Umbilical cord (tissue), 2 donors: ENCODE measurements at places on chromosomes 3 and 15. TPM values are rescaled to one million over a fixed set of nuclear protein-coding genes. Genes with fewer than 3 reads are reported as not detected.

GOLGA6L7 gene
- not detected for total RNA-seq

FILIP1L gene
- total RNA-seq, result 189 TPM

CSTA gene
- total RNA-seq, result 38.0 TPM

DNAJB11 gene
- total RNA-seq, result 43.1 TPM

SLCO2A1 gene
- 4.3 TPM for total RNA-seq

CAPN3 gene
- 5.5 TPM for total RNA-seq

EIF4E3 gene
- 6.7 TPM for total RNA-seq

FRMD4B gene
- total RNA-seq, result 29.4 TPM

DNA sequence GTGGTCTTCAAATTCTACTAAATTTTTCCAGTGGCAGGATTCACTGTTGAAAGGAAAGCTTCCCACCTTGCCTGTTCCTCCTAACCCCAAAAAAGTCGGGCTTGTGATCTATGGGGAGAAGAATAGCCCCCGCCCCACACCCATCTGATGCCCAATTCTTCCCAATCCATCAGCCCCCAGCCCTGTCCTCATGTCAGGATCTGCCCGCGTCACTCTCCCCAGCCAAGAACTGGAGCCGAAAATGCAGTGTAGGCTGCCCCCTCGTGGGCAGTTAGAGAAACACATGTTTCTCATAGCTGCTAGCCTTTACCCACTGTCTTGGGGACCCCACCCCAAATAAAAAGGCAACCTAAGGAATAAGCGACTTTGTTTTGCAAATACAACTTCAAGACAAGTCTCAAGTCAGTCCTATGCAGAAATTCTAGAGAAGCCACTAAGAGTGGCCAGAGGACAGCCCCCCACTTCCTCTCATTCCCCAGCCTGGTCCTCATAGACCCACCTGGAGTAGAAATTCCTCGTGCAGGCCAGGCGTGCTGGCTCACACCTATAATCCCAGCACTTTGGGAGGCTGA is 13.0 kb upstream of the CSK start:
- DNase-seq, result peak; percentile 61

- peak; percentile 47 for DNase-seq
Measured at GRCh38 chr15:82647045-82647834, at the start of gene CPEB1. CPEB1 (minus strand) TSS chr15:82647363; CDS start chr15:82628459, 18,904 bp downstream.

- peak; percentile 33 for DNase-seq
Measured at GRCh38 chr15:88657326-88658069, 18.7 kb downstream of the ISG20 start.

DNA sequence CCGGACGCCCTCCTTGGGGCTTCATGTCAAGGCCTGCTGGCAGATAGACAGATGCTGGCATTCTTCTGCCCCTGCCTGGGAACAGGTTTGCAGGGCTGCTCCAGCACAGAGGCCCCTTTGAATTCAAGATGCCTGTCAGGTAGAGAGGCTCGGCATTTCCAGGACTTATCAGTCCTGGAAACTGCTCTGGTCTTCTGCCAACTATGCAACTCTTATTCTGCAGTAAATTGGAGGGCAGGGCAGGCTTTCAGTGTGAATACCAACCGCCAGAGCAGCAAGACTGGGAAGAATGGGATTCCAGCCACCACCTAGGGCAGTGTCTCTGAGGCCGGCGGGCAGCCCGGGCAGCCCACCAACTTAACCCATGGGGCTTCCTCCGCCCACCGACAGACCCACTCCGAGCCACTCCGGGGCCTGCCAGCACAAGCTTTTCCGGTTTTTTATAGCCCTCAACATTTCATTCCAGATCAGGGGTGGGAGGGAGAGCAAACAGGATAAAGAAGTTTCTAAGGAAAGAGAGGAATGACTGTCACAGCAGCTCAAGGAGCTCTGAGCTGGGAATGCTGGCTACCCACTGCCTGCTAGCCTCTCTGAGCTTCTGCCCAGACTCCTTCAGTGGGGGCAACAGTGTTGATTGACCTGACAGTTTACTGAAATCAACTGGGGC is 140.9 kb downstream of the NTRK3 start:
- DNase-seq, result peak; percentile 19

DNA sequence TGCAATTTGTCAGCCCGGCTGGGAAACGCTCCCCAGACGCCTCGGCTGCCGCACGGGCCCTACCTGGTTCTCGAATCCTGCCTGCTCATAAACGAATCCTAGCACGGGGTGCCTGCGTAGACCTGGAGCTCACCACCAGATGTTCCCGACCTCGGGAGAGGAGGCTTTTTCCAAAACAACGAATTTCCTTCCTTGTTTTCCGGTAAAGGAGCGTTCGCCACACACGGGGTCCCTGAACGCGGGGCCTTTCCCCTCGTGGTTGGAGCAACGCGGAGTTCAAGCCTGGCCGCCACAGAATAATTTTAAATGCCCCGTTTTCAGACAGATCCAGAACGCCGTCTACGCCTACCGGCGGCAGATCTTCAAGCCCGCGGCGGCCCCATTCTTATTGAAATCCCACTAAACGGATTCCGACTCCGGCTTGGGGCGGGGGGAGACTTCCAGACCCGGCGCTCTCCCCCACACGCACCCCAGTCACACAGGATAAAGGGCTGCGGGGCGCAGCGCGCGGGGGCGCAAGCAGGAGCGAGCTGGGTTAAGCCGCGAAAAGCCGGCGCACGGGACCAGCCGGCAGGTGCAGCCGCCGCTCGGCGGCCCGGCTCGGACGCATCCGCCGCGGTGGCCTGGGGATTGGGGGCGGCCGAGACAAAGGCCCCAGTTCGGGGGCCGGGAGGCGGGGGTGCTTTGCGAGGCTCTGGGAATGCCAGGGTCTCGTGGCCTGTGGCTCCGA is 895 bp downstream of the GATA2 start:
- no peak for DNase-seq

GRCh38 chr3:190101320-190102011 is 19.2 kb downstream of the P3H2 start:
- DNase-seq, result no peak

DNA sequence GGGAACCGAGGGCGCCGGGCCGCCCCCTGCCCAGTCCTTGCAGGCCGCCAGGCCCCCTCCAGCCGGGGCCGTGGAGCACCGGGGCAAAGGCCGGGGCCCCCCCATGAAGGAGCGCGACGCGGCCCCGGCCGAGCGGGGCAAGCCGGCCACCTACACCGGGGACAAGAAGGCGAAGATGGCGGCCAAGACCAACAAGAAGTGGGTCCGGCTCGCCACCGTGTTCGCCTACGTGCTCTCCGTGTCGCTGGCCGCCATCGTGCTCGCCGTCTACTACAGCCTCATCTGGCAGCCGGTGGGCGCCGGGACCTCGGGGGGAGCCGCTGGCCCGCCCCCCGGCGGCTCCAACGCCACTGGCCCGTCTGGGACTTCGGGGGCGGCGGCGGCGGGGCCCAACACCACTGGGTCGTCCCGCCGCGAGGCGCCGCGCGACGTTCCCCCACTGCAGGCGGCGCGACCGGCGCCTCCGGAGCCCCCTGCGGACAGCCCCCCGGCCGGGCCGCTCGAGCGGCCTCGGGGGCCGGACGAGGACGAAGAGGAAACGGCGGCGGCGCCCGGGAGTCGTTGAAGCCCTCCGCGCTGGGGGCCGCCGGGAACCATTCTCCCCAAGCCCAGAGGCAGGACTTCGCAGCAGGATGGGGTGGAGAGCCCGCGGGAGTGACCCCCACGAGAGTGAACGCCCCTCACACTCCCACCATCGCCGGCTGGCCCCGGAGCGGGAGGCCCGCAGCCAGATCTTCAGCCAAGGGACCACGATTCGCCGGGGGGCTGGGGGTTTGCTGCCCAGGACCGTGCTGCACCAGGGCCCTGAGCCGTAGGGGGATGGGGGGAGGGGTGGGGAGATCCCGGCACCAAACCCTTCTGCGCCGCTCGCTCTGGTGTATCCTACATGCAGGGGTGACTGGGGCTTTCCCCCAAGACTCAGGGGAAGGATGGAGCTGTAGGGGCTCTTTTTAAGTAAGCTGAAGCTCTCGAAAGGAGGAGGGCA is 753 bp downstream of the INAFM2 start:
- no peak for DNase-seq

DNA sequence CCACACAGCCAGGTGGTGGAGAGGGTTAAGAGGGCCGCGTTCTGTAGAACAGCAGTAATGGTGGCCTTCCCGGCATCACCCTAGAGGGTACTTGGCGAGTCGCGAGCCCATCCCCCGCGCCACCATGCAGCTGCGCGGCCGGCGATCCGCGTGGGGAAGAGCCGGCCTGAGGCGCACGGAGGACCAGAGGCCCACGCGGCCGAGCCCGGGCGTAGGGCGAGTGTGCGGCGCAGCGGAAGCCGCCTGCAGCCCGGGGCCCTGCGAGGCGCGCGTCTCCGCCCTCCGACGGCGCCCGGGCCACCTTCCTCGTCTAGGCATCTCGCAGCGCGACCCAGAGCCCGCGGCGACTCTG is 423 bp downstream of the TKT start:
- DNase-seq, result peak; percentile 39

GRCh38 chr15:37218351-37218916 is 118.1 kb upstream of the MEIS2 start:
- no peak for DNase-seq

GRCh38 chr3:89522155-89522554 is 414.7 kb downstream of the EPHA3 start:
- DNase-seq, result no peak

DNA sequence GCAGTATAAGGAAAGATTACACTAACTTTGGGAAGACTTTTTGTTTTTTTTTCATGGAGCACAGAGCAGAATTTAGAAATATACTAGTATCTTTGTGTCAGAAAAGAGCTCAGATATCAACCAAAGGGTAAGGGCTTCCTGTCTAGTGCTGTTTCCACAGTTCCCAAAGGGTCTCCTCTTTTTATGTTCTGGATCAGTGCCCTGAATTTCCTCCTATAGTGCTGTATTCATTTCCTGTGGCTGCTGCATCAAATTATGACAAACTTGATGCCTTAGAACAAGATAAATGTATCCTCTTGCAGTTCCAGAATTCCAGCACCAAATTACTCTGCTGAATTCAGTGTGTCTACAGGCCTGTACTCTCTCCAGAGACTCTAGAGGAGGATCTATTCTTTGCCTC is 219.8 kb upstream of the THRB start:
- DNase-seq, result no peak

GRCh38 chr3:16388850-16389441 is 123.9 kb downstream of the OXNAD1 start:
- peak; percentile 81 for DNase-seq

DNA sequence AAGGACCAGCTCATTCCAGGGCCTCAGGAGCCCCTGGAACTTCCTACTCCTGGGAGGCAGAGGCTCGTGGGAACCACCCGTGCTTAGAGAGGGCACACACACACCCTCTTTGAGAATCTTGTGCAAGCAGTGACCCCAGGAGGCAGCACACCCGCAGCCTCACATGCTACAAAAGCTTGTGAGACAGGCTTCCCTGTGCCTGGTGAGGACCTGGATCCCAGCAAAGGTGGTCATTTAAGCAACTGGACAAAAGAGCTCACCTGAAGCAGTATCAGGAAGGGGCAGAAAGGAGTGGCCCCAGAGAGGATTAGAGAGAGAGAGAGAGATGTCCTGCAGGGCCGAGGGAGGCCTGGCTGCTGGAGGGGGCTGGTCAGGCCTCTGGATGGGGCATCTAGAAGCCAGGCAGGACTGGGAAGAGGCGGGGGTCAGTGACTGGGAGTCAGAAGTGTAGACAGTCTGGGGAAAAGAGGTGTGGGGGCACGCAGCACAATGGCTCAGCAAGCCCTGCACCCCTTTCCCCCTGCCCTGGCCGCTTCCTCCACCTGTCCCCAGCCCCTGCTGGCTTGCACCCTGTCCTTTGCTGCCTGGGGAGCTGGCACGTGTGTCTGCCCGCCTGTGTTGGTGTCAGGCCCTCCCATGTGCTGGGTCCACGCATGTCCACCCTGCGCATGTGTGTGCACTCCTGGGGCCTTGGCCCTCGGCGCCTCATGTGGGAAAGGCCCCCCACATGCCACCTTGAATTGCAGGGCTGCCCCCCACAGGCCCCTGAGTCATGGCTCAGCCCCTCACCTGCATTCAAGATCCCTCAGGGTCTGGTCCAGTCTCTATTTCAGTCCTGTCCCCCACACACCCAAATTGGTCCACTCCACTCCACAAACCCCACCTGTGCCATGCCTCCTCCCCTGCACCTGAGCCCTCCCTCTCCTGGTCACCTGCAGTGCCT is 36.9 kb downstream of the TSPAN3 start:
- DNase-seq, result no peak

GRCh38 chr3:98811048-98811447 is 47.9 kb downstream of the ST3GAL6 start:
- no peak for DNase-seq

GRCh38 chr3:53252096-53252946 is 3.5 kb downstream of the TKT start:
- no peak for DNase-seq

- DNase-seq, result no peak
Measured at GRCh38 chr3:5458526-5458925, 271.0 kb downstream of the EDEM1 start.

DNA sequence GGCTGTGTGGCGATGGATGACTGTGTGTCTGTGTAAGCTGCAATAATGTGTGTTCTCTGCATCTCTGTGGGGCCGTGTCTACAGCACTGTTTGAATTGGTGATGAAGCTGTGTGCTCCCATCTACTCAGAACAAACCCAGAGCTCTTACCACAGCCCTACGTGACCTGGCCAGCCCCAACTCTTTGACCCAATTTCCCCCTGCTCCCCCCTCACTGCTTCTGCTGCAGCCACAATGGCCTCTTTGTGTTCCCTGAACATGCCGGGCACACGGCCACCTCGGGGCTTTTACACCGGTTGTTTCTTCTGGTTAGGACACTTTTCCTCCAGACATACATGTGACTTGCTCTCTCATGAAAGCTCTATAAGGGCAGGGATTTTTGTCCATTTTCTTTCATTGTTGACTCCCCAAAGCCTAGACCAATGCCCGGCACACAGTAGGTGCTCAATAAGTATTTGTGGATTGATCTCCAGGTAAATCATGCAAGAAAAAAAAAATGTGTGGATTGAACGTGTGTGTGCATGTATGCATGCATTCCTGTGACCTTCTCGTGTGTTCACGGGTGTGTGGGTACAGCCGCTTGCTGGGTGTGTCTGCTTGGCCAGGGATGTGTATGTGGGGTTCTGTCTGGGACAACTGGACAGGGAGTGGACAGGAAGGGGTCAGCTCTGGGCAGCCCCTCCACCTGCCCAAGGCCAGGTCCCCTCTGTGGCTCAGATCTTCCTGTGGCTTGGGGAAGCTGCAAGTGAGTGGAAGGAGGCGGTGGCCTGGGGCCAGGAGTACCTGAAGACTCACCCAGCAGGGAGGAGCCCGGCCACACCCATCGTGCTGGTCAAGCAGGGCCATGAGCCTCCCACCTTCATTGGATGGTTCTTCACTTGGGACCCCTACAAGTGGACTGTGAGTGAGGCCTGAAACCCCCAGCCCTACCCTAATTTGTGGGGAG is 14.8 kb downstream of the VILL start:
- no peak for DNase-seq

DNA sequence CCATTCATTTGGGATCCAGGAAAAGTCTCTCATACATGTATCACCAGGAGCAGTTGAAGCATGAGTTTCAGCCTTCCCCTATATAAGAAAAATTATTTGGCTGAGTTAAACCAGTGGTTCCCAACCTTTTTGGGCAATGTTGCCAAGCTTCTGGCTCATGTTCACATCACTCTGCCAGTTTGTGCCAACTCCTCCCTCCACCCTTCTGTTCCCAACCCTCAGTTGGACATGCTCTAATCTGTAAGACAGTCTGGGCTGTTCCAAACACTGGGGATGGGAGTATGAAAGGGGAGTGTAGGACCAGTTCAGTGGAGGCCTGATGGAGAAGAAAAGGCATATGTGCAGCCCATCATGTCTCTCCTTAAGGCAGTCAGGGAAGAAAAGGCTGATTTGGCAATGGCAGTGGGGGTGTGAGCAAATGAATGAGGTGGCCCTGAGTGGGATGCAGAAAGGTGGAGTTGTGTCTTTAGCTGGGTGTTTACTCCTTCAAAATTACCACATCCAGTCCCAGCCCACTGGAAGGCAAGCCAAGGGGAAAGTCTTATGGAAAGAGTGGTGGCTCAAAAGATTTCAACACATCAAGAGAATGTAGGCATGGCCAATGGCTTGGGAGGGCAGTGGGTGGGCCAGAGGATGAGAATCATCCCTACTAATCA is 32.0 kb upstream of the PRICKLE2 start:
- no peak for DNase-seq
